ENCODE measurements at places on chromosomes 7 and 10.

DNA sequence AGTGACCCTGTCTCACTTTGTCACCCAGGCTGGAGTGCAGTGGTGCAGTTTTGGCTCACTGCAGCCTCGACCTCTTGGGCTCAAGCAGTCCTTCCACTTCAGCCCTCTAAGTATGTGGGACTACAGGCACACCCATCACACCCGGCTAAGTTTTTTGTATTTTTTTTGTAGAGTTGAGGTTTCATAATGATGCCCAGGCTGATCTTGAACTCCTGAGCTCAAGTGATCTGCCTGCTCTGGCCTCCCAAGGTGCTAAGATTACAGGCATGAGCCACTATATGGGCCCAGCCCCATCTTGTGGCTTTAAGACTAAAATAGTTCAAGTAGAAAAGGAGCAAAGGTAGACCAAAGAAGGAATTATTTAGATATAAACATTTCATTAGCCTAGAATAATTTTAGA is 65.5 kb downstream of the MLLT10 start:
- DNase-seq: no peak

GRCh38 chr7:43041724-43042123 is 70.7 kb upstream of the HECW1 start:
- no peak for DNase-seq
- peaks cover 15% of the 10 kb centered on the region for H3K27me3 ChIP-seq
- no peak overlapping the region for H3K4me3 ChIP-seq
- H3K36me3 ChIP-seq: no peaks in the 10 kb centered on the region
- H3K27ac ChIP-seq: no peak overlapping the region

DNA sequence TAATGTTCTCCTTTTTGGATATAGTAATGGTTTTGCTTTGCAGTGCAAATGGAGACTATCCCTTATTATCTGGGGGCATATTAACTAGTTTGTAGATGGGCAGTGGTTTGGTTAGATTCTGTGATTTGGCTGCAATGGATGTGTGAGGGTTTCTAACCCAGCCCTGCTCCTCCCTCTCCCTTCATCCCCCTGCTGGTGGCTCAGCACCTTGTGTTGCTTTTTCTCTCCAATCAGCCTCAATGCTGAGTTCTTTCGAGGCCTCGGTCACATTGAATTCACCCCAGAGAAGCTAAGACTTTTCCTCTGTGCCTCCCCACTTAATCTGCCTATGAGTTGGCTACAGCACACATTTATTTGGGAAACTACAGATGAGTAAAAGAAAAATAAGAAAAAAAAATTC is 120.0 kb downstream of the MALRD1 start:
- H3K27ac ChIP-seq: no peak overlapping the region
- H3K36me3 ChIP-seq: no peaks in the 10 kb centered on the region
- H3K4me1 ChIP-seq: no peaks in the 10 kb centered on the region
- no peak for DNase-seq

- no peak overlapping the region for H3K27ac ChIP-seq
- no peak for DNase-seq
- no peaks in the 10 kb centered on the region for H3K4me1 ChIP-seq
- peaks cover 83% of the 10 kb centered on the region for H3K36me3 ChIP-seq
- H3K4me3 ChIP-seq: no peak overlapping the region
- no peaks in the 10 kb centered on the region for H3K27me3 ChIP-seq
These were observed 31.5 kb downstream of the BTAF1 start for GRCh38 chr10:91955114-91955513.

DNA sequence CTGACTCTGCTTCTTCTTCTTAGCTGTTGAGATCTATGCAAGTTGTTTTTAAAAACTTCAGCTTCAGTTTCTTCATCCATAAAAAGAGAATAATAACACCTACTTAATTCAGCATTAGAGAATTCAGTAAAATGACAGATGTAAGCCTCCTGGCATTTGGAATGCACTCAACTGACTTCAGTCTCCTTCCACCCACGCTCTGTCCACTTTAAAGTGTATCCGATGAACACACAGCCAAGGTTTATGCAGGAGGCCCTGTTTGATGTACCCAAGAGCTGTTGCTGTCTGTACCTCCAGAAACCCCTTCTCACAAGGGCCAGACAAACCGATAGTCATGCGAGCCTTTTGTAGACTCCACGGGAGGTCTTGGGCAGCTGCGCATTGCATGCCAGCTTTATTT is 27.1 kb upstream of the SLC35B4 start:
- no peak overlapping the region for H3K4me3 ChIP-seq
- no peak for DNase-seq
- peaks cover 20% of the 10 kb centered on the region for H3K27me3 ChIP-seq

DNA sequence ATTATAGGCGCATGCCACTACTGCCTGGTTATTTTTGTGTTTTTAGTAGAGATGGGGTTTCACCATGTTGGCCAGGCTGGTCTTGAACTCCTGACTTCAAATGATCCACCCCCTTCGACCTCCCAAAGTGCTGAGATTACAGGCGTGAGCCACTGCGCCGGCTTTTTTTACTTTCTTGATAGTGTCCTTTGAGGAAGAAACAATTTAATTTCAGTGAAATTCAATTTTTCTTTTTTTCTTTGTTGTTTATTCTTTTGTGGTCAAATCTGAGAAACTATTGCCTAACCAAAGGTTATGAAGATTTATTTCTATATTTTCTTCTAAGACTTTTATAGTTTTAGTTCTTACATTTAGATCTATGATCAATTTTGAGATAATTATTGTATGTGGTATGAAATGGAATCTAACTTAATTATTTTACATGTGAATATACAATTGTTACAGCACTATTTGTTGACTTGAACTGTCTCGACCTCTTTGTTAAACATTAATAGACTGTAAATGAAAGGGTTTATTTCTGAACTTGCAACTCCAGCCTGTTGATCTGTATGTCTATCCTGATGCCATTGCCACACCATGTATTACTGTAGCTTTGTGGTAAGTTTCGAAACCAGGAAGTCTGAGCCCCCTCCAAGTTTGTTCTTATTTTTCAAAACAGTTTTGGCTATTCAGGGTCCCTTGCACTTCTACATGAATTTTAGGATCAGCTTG is 19.8 kb upstream of the RASSF4 start:
- no peak overlapping the region for H3K27ac ChIP-seq
- DNase-seq: no peak
- H3K4me1 ChIP-seq: no peaks in the 10 kb centered on the region
- no peaks in the 10 kb centered on the region for H3K27me3 ChIP-seq

- peak overlapping the region; percentile 72 for H3K27ac ChIP-seq
- H3K4me3 ChIP-seq: peak overlapping the region; percentile 29
- peaks cover under 1% of the 10 kb centered on the region for H3K36me3 ChIP-seq
- H3K4me1 ChIP-seq: peaks cover 61% of the 10 kb centered on the region
- H3K27me3 ChIP-seq: no peaks in the 10 kb centered on the region
- no peak for DNase-seq
These were observed 4.8 kb upstream of the REPIN1 start for GRCh38 chr7:150363872-150364271.

DNA sequence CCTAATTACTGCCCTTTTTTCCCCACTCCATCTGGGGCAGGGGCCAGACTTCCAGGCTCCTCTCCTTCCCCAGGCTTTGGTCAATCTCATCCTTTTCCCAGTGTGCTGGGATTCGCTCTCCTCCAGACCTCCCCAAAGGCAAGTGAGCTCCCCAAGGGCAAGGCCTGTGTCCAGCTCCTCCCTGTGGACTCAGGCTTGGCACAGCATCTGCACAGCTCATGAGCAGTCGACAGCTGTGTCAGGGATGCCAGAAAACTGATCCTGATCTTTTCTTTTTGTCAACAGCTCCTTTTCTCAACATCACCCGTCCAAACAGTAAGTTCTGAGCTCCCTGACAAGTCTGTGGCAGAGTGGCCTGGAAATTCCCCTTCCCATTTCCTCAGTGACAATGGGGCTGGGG is 67.1 kb downstream of the C10orf120 start:
- no peak overlapping the region for H3K4me3 ChIP-seq
- H3K27ac ChIP-seq: no peak overlapping the region
- DNase-seq: no peak
- no peaks in the 10 kb centered on the region for H3K27me3 ChIP-seq
- no peaks in the 10 kb centered on the region for H3K36me3 ChIP-seq

GRCh38 chr7:40306596-40306995 is 171.8 kb downstream of the SUGCT start:
- no peak for DNase-seq
- H3K4me1 ChIP-seq: no peaks in the 10 kb centered on the region
- no peak overlapping the region for H3K4me3 ChIP-seq
- no peaks in the 10 kb centered on the region for H3K27me3 ChIP-seq

- no peaks in the 10 kb centered on the region for H3K4me1 ChIP-seq
- H3K27ac ChIP-seq: no peak overlapping the region
- no peaks in the 10 kb centered on the region for H3K27me3 ChIP-seq
These were observed 548.0 kb downstream of the TCERG1L start for GRCh38 chr10:130763491-130763890.

- DNase-seq: no peak
- H3K27me3 ChIP-seq: peaks cover 2% of the 10 kb centered on the region
- H3K4me1 ChIP-seq: no peaks in the 10 kb centered on the region
- H3K27ac ChIP-seq: no peak overlapping the region
- H3K36me3 ChIP-seq: no peaks in the 10 kb centered on the region
These were observed 38.9 kb downstream of the POU6F2 start for GRCh38 chr7:39016609-39017008.

DNA sequence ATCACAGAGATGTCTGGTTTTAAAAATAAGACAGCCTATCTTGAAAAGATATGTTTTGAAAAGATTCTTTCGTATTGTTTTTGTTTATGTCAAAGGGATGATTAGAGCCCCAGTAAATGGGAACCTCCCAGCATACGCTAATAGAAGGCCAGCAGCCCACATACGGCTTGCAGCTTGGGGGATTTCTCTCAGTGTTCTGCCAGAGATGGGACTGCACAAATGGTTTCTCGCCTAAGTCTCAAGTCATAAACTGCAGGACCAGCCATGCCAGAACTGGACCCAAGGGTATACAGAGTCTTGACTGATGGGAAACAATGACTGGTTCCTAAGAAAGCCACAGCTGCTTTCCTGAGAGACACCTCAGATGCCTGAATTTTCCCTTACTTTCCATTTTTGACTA is 306.9 kb upstream of the DGKB start:
- DNase-seq: no peak
- H3K4me3 ChIP-seq: no peak overlapping the region
- no peaks in the 10 kb centered on the region for H3K27me3 ChIP-seq
- no peaks in the 10 kb centered on the region for H3K4me1 ChIP-seq
- H3K36me3 ChIP-seq: no peaks in the 10 kb centered on the region

- no peaks in the 10 kb centered on the region for H3K36me3 ChIP-seq
- H3K27ac ChIP-seq: no peak overlapping the region
- peaks cover 4% of the 10 kb centered on the region for H3K4me1 ChIP-seq
- no peaks in the 10 kb centered on the region for H3K27me3 ChIP-seq
- H3K4me3 ChIP-seq: no peak overlapping the region
These were observed 37.3 kb downstream of the ZCCHC24 start for GRCh38 chr10:79407811-79408795.

- H3K36me3 ChIP-seq: peaks cover 8% of the 10 kb centered on the region
- H3K4me3 ChIP-seq: peak overlapping the region; percentile 94
- DNase-seq: no peak
- H3K27me3 ChIP-seq: no peaks in the 10 kb centered on the region
These were observed 5.8 kb upstream of the ZNF736 start for GRCh38 chr7:64308016-64308270.

GRCh38 chr10:121521794-121522556 is 76.3 kb downstream of the FGFR2 start:
- H3K36me3 ChIP-seq: no peaks in the 10 kb centered on the region
- no peak overlapping the region for H3K4me3 ChIP-seq
- no peaks in the 10 kb centered on the region for H3K27me3 ChIP-seq
- no peak overlapping the region for H3K27ac ChIP-seq
- no peak for DNase-seq

DNA sequence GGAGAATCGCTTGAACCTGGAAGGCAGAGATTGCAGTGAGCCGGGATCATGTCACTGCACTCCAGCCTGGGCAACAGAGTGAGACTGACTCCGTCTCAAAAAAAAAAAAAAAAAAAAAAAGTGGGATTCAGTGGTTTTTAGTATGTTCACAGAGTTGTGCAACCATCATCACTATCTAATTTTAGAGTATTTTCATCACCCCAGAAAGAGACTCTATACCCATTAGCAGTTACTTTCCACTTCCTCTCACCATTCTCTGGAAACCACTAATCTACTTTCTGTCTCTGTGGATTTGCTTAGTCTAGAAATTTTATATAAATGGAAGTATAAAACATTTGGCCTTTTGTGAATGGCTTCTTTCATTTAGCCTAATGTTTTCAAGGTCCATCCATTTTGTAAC is 113.4 kb downstream of the ST7 start:
- H3K4me3 ChIP-seq: no peak overlapping the region
- no peaks in the 10 kb centered on the region for H3K4me1 ChIP-seq
- no peaks in the 10 kb centered on the region for H3K36me3 ChIP-seq
- no peak overlapping the region for H3K27ac ChIP-seq
- H3K27me3 ChIP-seq: no peaks in the 10 kb centered on the region

- DNase-seq: no peak
- H3K4me1 ChIP-seq: no peaks in the 10 kb centered on the region
- no peaks in the 10 kb centered on the region for H3K36me3 ChIP-seq
- H3K27me3 ChIP-seq: peaks cover 8% of the 10 kb centered on the region
- H3K27ac ChIP-seq: no peak overlapping the region
- no peak overlapping the region for H3K4me3 ChIP-seq
These were observed 134.3 kb downstream of the ACTR3B start for GRCh38 chr7:152893801-152894294.

DNA sequence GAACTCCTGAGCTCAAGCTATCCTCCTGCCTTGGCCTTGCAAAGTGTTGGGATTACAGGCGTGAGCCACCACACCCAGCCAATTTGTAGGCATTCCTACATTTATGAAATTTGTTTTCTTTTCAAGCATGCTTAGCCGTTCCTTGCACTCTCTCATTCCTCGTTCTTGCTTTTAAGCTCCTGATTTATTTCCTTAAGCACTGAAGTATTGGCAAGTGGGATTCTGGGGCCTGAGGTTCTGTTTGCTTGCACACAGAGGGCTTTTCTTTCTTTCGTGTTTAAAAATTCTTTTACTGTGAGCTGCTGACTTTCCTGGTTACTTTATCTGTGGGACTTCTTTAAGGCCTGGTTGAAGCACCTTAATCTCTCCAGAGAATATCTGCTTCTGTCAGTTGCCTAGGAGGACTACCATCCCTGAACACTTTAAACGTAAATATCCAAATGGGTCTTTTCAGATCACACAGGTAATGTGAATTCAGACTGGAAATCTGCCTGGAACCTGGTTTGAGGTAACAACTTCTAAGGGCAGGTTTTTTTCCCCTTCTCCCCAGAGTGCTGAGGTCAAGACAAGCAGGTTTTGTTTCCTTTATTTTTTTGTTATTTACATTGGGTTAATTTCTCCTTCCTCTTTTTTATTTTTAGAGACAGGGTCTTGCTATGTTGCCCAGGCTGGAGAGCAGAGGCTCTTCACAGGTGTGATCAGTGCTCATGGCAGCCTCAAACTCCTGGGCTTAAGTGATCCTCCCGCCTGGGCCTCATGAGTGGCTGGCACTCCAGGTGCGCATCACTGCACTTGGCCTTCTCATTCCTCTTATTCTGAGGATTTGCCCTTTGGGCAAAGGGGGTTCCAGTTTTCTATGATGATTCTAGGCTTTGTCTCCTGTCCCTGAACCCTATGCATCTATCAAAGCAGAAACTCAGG is 102.9 kb downstream of the PFKFB3 start:
- peak overlapping the region; percentile 52 for H3K4me3 ChIP-seq
- H3K27ac ChIP-seq: peak overlapping the region; percentile 71
- H3K4me1 ChIP-seq: peaks cover 53% of the 10 kb centered on the region
- DNase-seq: no peak
- H3K27me3 ChIP-seq: no peaks in the 10 kb centered on the region

- no peak for DNase-seq
- no peak overlapping the region for H3K27ac ChIP-seq
- H3K36me3 ChIP-seq: no peaks in the 10 kb centered on the region
- H3K4me3 ChIP-seq: no peak overlapping the region
These were observed 97.7 kb downstream of the NRCAM start for GRCh38 chr7:108358553-108358952.

Data from activated B cell treated with CpG ODN at 0.5 μM for 24 hours (primary cell).